SK-N-MC (cell line): ENCODE measurements at places on chromosomes 12 and 14.

DNA sequence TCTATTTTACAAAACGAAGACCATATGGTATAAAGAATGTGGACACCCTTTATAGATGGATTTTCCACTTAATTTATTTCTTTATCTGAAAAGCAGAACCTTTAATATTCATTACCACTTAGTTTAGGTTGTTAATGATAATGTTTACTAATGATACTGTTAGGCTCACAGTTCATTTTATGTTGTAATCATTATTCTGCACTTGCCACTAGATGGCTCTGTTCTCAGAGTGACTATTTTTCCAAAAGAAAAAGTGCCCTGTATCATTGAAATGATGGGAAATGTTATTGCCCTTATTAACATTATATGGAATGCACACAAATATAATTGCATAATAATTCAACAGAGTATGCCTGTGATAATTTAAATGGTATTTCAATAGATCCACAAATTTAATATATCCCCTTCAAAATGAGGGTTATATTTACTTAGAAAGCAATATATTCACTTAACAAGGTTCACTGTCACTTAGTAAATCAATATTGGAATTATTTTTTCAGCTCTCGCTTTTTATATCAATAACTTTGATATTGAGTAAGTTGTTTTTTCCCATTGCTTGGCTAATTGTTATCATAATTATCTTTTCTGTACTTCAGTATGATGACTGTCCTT, 95.7 kb downstream of the PDE3A start:
- DNase-seq, result no peak

DNA sequence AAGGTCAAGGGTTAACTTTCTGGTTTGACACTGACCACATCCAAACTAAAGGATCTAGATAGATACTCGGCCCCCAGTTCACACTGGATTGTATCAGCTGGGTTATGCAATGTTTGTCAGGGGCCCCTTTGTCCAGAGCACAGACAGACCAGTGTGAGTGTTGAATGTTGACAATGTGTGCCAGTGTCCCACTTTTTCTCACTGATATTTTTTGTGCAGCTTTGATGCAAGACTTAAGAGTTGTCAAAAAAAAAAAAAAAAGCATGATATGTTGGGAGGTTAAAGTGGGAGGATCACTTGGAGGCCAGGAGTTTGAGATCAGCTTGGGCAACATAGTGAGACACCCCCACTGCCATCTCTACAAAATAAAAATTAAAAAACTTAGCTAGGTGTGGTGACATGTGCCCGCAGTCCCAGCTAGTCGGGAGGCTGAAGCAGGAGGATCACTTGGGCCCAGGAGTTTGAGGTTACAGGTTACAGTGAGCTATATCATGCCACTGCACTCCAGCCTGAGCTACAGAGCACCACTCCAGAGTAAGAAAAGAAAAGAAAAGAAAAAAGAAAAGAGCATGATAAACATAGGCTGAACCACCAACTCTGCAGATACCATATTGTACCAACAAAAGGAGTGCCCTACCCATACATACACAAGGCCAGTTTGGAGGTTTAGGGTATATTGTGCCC, 97.5 kb downstream of the LGR5 start:
- no peak for DNase-seq

- no peak for DNase-seq
Measured at GRCh38 chr12:72282721-72283120, 10.6 kb downstream of the TRHDE start.

GRCh38 chr12:8844665-8845064, 22.2 kb downstream of the A2ML1 start:
- no peak for DNase-seq

GRCh38 chr14:79896009-79896408, 315.3 kb downstream of the DIO2 start:
- DNase-seq, result no peak

DNA sequence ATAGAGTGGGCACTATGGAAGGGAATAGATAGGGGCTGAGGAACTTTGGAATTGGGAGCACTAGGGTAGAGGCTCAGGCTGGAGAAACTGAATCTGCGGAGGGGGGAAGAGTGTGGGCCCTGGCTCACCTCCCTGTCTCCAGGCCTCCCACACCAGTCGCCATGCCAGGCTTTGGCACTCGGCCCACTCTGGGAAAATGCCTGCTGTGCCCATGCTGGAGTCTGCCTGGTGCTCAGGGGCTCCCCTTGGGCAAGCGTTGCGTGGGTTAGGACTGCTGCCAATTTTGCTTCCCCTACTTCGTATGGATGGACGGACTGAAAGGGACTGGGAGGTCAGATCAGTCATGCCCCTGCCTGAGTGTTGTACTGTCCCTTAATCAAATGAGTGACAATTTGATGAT, 34.6 kb upstream of the CISTR start:
- no peak for DNase-seq

DNA sequence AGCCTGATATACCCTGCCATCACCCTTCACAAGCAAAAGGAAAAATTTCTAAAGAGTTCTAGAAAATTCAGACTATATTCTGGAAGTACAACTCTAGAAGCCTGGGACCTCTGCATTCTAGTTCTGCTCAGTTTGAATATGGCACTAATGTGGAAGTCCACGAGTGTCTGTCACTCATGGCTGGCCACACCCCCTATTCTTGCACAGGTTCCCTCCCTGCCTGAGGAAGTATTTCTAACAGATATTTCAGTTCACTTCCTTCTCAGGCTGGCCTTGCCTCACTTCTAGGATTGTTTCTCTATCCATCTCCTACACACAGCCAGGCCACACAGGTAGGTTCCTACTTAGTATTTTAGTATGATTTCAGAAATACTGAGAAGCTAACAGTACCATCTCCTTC, 67.4 kb downstream of the PHLDA1 start:
- DNase-seq, result no peak

DNA sequence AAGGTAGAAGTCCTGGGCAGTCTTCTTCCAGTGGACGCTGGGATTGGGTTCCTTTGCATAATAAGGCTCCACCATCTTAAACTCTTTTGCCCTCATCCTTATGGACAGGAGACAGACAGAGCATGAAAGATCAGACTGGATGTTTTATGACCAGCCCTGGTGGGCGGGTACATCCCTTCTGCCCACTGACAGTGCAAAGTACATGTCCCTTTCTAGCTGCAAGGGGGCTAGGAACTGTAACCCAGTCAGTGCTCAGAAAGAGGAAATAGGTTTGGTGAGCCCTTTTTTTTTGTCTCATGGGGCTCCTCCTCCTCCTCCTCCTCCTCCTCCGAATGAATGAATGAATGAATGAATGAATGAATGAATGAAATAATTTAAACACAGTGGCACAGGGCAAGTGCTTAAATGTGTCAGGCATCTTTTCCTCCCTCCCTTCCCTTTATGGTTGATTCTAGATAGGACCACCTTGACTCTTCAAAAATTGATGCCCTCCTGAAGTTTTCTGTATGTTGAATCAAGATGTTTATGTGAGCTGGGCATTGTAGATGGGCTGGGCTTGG, 36.4 kb upstream of the HNF1A start:
- no peak for DNase-seq

GRCh38 chr14:41201696-41202095, 405.0 kb upstream of the LRFN5 start:
- DNase-seq, result no peak

- peak; percentile 39 for DNase-seq
Measured at GRCh38 chr12:67594888-67595287, 53.7 kb upstream of the DYRK2 start.

- no peak for DNase-seq
Measured at GRCh38 chr12:98635657-98636323, 8.8 kb downstream of the IKBIP start.

GRCh38 chr12:24444634-24445033, 495.2 kb upstream of the SOX5 start:
- no peak for DNase-seq

DNA sequence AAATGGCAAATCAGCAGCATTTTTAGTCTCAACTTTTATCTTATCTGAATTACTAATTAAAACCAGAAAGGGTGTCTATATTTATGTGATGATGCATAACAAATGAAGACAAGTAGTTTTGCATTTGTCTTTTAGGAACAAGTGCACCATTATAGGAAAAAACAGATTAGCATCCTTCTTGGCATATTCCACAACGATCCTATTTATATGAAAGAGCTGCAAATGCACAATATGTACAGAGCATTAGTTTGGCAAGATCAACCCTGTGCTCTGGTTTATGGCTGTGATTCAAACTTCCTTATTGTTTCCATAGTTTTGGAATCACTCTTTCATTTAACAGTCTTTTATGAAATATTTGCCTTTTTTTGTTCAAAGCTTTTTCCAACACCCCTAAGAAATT, 486.8 kb downstream of the KCNH5 start:
- no peak for DNase-seq

GRCh38 chr12:69044887-69045286, 111.9 kb upstream of the CPM start:
- DNase-seq, result no peak

- DNase-seq, result no peak
Measured at GRCh38 chr12:74980510-74980909, 229.1 kb downstream of the KCNC2 start.

GRCh38 chr14:22179190-22179589, 409.8 kb downstream of the DAD1 start:
- no peak for DNase-seq

GRCh38 chr14:60061371-60061770, 30.4 kb upstream of the PCNX4 start:
- DNase-seq, result no peak

GRCh38 chr12:77540097-77540496, 290.6 kb upstream of the NAV3 start:
- DNase-seq, result no peak

DNA sequence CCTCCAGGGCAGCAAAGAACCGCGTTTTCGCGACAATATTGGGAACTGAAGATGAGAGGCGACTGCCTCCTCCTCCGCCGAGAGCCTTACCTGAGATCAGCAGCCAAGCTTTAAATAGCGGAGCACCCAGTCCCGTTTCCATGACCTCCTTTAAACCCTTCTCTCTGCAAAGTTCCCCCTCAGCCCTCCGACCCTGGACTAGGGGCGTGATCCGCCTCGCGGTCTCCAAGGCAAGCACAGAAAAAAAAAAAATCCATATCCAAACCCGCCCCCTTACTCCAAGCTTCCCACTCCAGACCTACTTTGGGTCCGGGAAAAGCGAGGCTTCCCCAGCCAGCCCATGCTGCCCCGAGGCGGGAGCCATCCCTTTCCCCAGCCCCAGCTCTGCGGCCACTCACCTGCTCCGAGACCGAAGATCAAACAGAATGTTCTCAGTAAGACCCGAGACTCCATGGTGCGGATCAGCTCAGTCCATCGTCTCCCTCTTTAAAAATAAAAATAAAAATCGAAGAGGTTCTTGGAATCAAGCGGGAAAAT, 630 bp downstream of the NELL2 start:
- DNase-seq, result no peak

- no peak for DNase-seq
Measured at GRCh38 chr12:54160769-54161480, 27.9 kb downstream of the SMUG1 start.

- DNase-seq, result no peak
Measured at GRCh38 chr14:30779210-30779609, 95.1 kb upstream of the COCH start.

DNA sequence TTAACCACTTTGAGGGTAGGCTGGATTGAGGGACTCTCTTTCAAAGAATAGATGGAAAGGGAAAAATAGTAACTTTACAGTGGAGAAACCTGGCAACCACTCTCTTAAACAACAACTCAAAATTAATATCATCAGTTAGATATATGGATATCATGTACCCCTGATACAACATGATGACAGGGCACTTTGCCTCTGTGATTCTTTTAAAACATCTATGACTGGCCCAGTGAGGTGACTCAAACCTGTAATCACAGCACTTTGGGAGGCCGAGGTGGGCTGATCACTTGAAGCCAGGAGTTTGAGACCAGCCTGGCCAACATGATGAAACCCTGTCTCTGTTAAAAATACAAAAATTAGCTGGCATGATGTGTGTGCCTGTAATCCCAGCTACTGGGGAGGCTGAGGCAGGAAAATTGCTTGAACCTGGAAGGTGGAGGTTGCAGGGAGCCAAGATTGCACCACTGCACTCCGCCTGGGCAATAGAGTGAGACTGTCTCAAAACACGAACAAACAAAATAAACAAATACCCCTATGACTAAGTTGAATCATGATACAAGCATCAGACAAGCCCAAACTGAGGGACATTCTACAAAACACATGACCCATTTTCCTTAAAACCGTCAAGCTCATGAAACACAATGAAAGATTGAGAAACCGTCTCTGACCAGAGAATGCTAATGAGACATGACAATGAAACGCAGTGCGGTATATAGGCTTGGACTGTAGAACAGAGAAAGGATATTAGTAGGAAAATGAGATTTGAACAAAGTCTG, 26.4 kb upstream of the SLC7A8 start:
- DNase-seq, result no peak

- no peak for DNase-seq
Measured at GRCh38 chr14:77125281-77125801, 16.2 kb downstream of the ZDHHC22 start.

DNA sequence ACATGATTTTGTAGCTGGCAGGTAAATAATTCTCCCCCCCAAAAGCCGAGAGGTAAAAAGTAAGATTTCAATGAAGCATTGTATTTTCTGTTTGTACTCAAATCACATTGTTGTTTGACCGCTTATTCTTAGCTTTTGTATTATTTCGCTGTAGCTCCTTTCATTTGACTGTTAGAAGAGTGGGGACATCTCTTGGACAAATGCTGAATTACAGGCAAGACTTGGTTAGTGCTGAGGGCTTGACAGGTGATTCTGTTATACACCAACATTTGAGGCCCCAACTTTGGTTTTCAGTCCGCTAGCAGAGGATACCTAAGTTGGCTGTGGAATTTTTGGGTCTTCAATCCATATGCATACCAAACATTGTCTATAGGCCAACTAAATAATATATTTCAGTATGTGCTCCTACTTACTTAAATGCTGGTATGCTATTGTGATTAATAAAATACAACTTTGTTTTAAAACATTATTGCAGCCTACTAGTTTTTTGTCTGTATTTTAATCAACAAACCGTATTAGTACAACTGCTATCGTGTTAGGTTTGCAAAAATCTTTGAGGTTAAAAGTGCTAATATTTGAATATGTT, 102.2 kb downstream of the ERC1 start:
- DNase-seq, result no peak

DNA sequence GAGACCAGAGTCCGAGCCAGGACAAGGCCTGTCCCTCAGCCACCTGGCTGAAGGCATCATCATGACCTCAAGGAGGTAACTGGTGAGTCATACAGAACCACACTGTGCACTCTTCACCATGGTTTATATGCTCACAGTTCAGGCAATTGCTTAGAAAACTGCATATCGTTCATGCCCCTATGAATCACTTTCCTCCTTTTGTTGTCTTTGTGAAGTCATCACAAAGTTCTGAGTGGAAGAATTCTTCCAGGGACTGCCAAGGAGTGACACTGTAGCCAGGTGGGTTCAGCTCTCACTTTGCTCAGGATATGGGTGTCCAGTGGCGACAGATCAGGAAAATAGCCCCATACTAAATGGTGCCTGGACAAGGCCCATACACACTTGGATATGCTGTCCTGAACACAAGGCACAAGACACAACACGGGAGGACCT, 92.5 kb downstream of the DPF3 start:
- no peak for DNase-seq

- DNase-seq, result peak; percentile 75
Measured at GRCh38 chr12:92717202-92717601, 14.4 kb downstream of the PLEKHG7 start.
